ENCODE measurements at places on chromosomes 6 and 20. TPM values are rescaled to one million over a fixed set of nuclear protein-coding genes. Genes with fewer than 3 reads are reported as not detected.

CAGE1 gene
- total RNA-seq, result 0.13 TPM

HBS1L gene
- total RNA-seq, result 119 TPM

RBPJL gene
- total RNA-seq, result not detected

OR2H1 gene
- 0.05 TPM for total RNA-seq

CST5 gene
- total RNA-seq, result not detected

ROS1 gene
- total RNA-seq, result 0.81 TPM

SLC16A10 gene
- 7.2 TPM for total RNA-seq

NNAT gene
- total RNA-seq, result 4.2 TPM

C20orf202 gene
- total RNA-seq, result not detected

LRFN2 gene
- 0.10 TPM for total RNA-seq

OR12D3 gene
- total RNA-seq, result 0.09 TPM

MLN gene
- total RNA-seq, result not detected

CCN5 gene
- total RNA-seq, result 0.63 TPM

ZNF184 gene
- 8.7 TPM for total RNA-seq

TCF21 gene
- total RNA-seq, result not detected

RRBP1 gene
- 16.3 TPM for total RNA-seq

DTNBP1 gene
- total RNA-seq, result 32.2 TPM

VWA7 gene
- 1.8 TPM for total RNA-seq

PGC gene
- 2.1 TPM for total RNA-seq

BTN1A1 gene
- total RNA-seq, result 0.16 TPM

SLC2A10 gene
- 2.9 TPM for total RNA-seq

CRISP2 gene
- not detected for total RNA-seq

PLEKHG1 gene
- 19.2 TPM for total RNA-seq

GPX5 gene
- 0.93 TPM for total RNA-seq

HLA-F gene
- not detected for total RNA-seq

LPA gene
- not detected for total RNA-seq

MED23 gene
- total RNA-seq, result 29.6 TPM

CST1 gene
- not detected for total RNA-seq

THEMIS gene
- 0.57 TPM for total RNA-seq

HAO1 gene
- not detected for total RNA-seq

All from motor neuron (in vitro differentiated cells).